ENCODE measurements at places on chromosomes 2 and 18.

- DNase-seq: no peak
Observed at GRCh38 chr2:143399631-143400069, 270.4 kb downstream of the ARHGAP15 start.

GRCh38 chr18:63245600-63245999 lies 74.0 kb downstream of the BCL2 start:
- DNase-seq: no peak

GRCh38 chr2:103809415-103809814 lies 1044.5 kb upstream of the POU3F3 start:
- no peak for DNase-seq

GRCh38 chr2:230317366-230317765 lies 9.6 kb upstream of the SP140L start:
- DNase-seq: no peak

- DNase-seq: peak; percentile 26
Observed at GRCh38 chr2:84741182-84741822, 139.6 kb downstream of the TRABD2A start.

DNA sequence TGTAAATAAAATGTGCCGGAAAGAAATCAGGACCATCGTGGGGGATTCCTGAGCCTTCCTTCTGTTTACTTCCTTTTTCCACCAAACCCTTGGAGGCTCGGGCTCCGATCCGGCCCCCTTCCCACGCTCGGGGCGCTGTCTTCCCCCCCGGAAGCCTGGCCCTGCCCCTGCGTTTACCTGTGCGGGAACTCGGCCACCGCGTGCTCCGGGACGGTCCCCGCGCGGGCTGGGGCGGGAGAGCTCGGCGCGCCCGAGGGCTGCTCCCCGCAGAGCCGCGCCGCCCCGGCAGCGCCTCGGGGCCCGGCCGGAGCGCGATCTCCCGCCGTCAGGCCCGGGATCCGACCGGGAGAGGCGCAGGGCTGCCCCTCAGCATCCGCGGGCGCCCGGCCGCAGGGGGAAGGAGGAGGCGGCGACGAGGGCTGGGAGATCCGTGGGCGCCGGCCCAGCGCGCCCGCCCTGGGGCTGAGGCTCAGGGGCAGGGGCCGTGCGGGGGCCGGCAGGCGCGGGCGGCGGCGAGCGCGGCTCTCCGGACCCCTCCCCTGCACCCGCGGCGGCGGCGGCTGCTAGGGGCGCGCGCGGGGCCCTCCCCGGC lies 435 bp downstream of the ADCY3 start:
- peak; percentile 25 for DNase-seq

DNA sequence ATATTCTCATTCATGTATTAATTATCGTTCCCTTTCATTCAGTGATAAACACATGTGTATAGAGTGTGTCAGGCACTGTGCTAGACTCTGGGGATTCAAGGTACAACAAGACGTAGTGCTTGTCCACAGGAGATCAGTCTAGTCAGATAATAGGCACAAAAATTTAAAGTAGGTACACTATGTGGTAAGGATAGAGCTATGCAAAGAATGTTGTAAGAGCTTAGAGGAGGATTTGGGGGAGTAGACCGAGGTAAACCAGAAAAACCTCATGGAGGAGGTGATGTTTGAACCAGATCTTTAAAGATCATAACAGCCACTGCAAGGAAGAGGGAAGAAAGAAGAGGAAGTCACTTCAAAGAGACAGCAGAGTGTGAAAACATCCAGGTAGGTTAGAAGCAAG lies 256.9 kb upstream of the DDX18 start:
- no peak for DNase-seq

All from stimulated activated CD4-positive, alpha-beta T cell treated with anti-CD3 and anti-CD28 coated beads, Interleukin-2, amount 100 ng/mL, for 48 hours (primary cell).